ENCODE measurements at places on chromosomes 2 and 18. TPM values are rescaled to one million over a fixed set of nuclear protein-coding genes. Genes with fewer than 3 reads are reported as not detected.

Gene FAM124B
- total RNA-seq = 130 TPM

Gene FSIP2
- total RNA-seq = 0.38 TPM

Gene RAB27B
- 3.5 TPM for total RNA-seq

Gene ID2
- 15.5 TPM for total RNA-seq

Gene FSHR
- total RNA-seq = not detected

Gene CCDC85A
- total RNA-seq = 11.2 TPM

Gene CFAP65
- total RNA-seq = under 0.01 TPM

Gene SCYGR4
- total RNA-seq = not detected

Measured in endothelial cell of coronary artery (primary cell).